ENCODE measurements at places on chromosomes 12 and 14.
A peak's percentile ranks its signal among the peaks of the same experiment; 100 is the strongest.

DNA sequence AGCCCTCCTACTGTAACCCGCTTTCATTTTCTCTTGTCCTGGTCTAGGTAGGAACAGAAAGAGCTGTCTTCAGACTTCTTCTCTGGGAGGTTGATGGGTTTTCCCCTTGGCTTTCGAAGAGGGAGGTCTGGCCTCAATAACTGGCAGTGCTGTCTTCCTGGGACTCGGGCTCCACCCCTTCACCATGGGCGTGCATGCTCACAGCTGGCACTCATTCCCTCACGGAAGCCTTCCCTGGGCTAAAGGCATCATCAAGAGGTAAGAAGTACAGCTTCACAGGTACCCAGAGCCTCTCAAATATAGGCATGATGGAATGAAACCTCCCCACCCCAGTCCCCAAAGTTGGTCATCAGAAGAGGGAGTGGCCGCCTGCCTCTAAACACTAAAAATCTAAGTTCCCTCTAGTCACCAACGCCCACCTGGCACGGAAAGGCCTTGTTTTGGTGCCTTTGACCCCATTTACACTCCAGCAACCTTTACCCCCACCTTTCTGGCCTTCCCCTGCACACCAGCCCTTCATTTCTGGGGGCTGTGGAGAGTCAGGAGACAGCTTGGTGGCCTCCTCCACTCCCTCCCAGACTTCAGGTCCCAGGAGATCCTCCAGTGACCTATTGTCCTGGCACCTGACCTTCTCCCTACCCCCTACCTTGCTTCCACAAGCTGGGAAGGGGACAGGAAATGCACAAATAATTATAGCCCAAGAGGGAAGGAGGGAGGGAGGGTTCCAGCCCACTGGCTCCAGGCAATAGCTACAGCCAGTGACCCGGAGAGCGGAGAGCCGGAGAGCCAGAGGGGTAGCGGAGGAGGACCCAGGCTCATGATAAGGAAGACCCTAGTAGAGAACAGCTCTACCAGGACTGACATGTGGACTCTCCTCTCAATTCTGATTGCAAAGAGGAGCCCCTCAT is 2.8 kb downstream of the RAPGEF3 start:
- peak; percentile 57 for DNase-seq

DNA sequence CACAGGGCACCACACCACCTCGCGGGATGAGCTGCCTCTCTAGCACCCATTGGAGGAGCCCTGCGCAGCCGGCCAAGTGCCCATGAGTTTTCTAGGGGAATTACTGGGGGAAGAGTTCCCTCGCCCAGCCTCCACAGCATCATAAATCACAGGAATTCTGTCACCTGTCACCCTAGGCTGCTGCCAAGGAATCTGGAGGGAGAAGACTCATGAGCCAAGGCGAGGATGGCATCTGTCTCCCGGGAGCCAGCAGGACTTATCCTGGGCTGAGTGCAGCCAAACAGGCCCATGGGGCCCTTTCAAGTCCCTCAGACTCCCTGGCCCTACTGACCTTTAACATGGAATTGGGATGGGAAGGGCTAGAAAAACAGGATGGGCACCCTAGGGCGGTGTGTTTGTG is 7.8 kb upstream of the OTUB2 start:
- no peak for DNase-seq

GRCh38 chr14:44412858-44413569 is 94.1 kb downstream of the FSCB start:
- no peak for DNase-seq

DNA sequence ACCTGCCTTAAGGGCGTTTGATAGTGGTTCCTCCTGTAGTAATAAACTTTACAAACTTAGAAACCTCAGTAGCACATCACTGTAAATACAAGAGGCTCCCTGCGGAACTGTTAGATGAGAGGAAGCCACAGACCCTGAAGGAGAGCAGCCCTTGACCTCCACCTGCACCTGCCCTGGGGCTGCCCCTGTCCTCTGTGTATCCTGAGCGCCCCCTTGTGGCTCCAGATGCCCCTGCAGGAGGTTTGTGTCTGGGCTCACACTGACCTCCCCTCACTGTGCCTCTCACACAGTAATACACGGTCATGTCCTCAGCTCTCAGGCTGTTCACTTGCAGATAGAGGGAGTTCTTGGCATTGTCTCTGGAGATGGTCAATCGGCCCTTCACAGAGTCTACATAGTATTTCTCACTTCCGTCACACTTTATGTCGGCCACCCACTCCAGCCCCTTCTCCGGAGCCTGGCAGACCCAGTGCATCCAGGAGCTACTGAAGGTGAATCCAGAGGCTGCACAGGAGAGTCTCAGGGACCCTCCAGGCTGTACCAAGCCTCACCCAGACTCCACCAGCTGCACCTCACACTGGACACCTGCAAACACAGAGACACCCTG is 1059.8 kb downstream of the TMEM121 start:
- peak; percentile 40 for DNase-seq

- DNase-seq: no peak
These were observed 48.3 kb downstream of the HNRNPC start for GRCh38 chr14:21220874-21221477.

DNA sequence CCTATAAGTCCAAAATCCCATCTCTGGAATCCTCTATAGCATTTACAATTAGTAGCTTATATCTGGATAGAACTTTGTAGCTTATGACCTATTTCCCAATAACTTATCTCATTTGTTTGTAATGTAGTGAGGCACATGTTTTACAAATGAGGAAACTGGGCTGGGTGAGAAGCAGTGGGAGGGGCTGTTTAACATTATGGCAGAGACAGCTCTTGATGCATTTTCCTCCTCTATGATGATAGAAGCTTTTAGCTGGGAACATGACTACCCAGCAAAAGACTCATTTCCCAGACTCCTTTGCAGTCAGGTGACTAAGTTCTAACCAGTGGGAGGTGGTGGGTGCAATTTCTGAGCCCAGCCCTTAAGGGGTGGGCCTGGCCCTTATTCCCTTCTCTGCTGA is 179.7 kb downstream of the TTC8 start:
- no peak for DNase-seq

GRCh38 chr12:16347391-16348298 is at the start of gene MGST1:
MGST1 (plus strand) TSS chr12:16347645; CDS start chr12:16354253, 6,608 bp downstream.
- peak; percentile 95 for DNase-seq

- peak; percentile 70 for DNase-seq
These were observed 126.5 kb downstream of the TMEM30B start for GRCh38 chr14:61154641-61155040.

GRCh38 chr12:45232146-45232755 is 16.4 kb downstream of the ANO6 start:
- no peak for DNase-seq

GRCh38 chr12:18922851-18923250 is 184.9 kb downstream of the CAPZA3 start:
- DNase-seq: no peak

All from NCI-H69 (cell line).